ENCODE measurements at places on chromosomes 12 and 14.

DNA sequence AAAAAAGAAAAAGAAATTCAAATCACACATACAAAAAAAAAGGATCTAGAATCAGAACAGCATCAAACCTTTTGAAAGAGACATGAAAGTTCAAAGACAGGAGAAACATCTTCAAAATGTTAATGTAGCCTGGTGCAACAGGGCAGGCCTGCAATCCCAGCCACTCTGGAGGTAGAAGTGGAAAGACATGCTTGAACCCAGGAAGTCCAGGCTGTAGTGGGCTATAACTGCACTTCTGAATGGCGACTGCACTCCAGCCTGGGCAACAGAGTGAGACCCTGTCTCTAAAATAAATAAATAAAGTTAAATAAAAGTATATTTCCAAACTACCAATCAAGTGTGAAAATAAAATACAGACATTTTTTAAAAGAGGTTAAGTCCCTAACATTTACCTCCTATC is 18.7 kb upstream of the AP4S1 start:
- DNase-seq: no peak

DNA sequence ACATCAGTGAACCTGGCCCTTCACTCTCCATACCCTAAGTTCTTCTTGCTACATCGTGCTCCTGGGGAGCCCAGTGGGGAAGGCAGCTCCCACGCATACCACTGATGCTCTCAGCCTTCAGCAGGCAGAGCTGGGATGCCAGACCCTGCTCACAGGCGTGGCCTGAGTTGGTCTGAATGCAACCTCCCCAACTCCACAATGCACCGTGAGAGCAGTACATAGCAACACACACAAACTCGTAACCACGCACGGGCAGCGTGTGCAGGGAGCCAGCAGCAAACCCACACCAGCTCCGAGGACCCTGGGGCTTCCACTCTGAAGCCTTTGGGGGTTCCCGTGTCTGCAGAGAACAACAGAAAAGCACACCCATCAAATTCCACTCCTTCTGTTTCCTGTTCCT is 37.3 kb downstream of the ANO2 start:
- no peak for DNase-seq

- no peak for DNase-seq
Measured at GRCh38 chr12:60176891-60177290, 581.1 kb downstream of the SLC16A7 start.

- no peak for DNase-seq
Measured at GRCh38 chr12:117064596-117064995, 34.6 kb downstream of the TESC start.

- DNase-seq: no peak
Measured at GRCh38 chr12:17470460-17470859, 619.5 kb downstream of the RERGL start.

DNA sequence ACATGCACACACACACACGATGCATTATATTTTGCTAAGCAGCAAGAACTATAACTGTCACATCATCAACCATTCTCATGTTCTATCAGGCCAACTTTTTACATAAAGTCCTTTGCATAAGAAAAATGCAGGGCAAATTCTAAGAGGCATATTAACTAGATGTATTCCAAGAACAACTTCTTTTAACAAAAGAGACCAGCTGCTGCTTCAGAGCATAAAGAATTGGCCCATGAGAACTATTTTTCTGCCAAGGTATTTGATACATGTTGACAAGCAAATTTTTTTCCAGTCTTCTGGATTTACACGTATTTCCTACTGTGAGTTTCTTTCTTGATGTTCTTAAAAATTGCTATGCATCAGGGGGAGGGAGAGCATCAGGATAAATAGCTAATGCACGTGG is 27.2 kb downstream of the GLT8D2 start:
- no peak for DNase-seq

DNA sequence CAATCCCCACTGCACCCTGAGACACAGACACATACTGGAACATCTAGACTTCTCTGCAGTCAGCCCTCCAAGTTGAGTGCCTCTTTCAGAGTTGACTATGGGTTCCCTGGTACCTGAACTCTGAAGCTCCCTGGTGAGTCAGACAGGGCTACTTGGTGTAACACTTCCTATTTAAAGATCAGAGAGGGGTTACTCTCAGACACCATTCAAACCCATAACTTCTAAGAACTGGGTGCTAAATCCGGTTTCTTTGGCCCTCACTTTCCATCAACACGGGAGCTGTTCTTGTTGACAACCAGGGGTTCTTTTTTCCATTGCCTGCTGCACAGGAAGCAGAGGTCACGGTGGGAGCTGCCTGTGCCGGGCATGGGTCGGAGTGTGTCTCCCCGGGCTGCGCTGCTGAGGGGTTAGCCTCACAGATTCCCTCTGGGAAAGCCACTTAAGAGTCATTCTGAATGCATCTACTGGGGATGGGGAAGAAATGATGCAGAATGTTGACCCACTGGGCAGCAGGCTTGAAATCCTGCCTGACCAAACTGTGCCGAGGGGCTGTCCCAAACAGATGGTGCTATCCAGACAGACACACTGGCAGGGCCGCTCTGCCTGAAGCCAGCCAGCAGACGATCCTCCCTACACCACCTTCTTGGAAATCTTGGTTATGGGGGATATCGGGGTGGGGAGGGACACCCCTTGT is 74.1 kb downstream of the PITPNM2 start:
- DNase-seq: no peak

DNA sequence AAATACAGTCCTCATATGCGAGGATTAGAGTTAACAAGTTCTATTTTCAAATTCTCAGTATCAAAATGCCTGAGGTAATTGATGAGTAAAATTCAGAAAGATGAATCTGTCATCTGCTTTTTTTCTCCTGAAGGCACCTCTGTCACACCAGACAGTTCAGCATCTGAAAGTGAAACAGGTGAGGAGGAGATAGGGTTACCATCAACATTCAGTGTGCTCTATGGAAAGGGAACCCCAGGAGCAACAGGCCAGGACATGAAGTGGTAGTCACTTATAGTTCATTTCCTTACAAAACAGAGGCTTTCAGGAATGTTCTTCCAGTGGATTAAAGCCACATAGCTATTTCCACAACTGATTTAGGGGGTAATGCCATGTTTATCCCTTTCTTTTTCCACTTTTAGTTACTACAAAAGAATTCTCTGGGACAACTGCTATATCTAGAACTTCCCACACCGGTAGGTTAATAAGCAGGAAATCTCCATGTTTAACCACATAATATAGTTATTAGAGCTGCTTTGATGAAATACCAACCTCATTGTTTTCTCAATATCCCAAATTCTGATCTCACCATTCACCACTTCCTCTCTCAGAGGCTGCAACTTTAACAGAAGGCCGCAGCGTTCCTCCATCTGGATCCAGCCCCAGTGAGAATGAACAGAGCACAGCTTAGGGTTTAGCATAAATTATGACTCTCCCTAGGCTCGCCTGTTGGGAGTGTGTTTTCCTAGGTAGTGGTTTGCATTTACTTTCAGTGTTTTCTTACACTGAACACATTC is 177.0 kb upstream of the CNTN1 start:
- no peak for DNase-seq

GRCh38 chr14:104926619-104927431 is 2.1 kb downstream of the PLD4 start:
- DNase-seq: no peak

DNA sequence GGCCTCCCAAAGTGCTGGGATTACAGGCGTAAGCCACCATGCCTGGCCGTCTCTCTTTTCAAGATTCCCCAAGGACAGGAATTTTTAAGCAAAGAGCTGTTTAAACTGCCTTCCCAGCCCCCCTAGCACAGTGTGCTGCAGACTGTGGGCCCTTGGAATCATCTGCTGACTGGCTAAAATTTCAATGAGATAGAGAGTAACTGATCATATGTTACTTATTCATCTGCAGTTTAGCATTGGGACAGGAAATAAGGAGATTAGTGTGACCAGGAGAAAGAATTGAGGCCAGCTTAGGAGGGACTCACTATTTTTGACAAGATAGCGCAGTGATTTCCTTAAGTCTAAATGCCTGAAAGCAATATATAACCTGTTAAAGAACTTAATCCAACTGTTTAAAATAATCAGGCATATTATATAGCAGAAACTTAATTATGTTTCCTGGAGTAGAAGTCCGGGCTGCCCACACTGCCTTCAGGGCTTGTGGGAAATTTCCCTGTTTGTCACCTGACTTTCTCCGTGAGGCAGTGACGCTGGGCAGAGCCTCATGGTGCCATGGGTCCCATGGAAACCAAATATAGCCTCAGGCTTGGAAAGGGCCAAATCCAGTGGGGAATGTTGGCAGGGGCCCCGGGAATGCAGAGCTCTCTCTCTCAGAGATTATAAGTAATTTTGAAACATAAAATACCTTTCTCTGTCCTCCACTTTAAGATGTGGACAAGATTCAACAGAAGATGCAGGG is 22.8 kb upstream of the CEBPE start:
- peak; percentile 8 for DNase-seq

DNA sequence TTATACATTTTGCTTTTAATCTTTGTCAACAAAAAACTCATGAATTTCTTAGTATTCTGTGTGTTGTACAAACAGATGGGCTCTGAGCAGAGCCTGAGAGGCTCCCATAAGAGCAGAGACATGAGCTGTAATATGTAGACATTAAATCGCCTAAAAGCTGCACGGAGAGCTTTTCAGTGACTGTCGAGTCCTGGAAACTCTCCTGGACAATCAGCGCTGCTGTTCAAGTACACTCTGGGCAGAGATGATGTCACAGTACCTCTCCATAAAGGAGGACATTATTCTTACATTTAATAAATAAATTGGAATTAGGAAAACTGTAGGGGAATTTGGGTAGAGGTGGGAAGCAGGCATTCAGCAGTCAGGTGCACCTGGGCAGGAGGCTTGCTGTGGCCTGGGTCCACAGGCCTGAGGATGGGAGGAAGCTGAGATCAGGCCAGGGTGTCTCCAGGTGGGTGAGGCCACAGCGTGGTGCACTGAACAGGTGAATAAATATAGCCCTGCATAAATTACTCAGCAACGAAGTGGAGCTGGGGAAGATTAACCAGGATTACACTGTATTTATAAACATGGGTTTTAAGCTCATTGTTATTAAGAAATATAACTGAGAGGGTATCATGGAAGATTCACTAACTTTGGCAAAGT is 13.3 kb upstream of the TCL1A start:
- DNase-seq: peak; percentile 77

DNA sequence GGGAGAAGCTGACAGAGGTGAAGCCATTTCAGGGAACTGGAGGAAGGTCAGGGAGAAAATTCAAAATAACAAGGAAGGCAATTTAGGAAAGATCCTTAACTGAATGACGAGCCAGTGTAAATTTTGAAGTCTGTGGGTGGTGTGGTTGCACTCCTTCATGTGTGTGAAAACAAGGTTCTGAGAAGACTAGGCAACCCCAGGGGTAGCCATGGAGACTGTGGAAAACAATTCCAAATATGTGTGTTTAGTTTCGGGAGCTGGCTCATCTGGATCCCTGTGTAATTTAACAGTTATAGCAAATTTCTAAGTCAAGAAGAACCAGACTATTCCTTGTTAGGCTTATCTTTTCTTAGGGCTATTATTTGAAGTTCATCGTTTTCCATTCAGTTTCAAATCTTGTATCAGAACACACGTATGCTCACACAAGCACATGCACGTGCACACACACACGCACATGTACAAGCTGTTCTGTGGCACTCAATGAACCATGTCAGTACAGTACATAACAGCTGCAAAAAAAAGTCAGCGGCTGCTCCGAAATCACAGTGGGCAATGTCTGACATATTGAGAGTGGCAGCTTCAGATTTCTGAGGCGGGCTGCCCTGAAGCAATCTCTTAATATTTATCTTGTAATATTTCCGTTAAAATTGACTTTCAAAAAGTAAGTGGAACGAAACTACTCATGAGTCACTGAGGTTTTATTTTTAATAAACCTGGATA is 411.2 kb downstream of the AEBP2 start:
- DNase-seq: no peak

DNA sequence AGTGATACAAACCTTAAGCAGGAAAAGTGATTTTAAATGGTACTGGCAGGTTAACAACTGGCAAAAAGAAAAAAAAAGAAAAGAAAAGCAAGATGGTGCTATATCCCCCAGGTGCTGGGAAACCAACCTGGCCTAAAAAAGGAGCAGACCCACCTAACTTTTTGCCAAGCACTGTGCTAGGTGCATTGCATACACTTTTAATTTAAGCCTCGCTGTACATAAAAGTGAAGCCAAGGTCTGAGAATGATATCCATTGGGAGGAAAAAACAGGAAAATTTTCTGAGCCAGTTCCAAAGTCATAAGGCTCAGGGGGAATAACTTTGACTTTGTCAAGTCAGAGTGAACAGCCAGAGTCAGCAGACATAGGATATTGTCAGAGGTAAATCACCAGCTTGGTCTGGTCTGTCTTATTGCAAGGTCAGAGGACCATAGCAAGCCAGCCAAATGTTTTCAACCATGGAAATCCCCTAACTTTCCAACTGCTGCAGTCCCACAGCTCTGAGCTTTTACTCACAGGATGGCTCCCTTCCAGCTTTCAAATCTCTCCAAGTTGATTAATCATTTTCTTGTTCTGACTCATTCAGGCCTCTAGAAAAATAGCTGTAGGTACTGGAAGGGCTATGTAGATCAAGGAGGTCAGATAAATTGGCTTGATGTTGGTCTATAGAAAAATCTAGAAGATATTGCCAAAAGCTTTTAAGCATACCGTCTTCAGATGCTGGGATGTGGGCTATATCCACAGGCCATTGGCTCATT is 412.9 kb downstream of the RAD51B start:
- DNase-seq: peak; percentile 28

- DNase-seq: no peak
Measured at GRCh38 chr14:42931308-42931707, 1324.6 kb downstream of the LRFN5 start.

- DNase-seq: no peak
Measured at GRCh38 chr14:53316504-53316903, 163.4 kb upstream of the DDHD1 start.

GRCh38 chr12:56593909-56594621 is 36.1 kb downstream of the BAZ2A start:
- DNase-seq: peak; percentile 50

DNA sequence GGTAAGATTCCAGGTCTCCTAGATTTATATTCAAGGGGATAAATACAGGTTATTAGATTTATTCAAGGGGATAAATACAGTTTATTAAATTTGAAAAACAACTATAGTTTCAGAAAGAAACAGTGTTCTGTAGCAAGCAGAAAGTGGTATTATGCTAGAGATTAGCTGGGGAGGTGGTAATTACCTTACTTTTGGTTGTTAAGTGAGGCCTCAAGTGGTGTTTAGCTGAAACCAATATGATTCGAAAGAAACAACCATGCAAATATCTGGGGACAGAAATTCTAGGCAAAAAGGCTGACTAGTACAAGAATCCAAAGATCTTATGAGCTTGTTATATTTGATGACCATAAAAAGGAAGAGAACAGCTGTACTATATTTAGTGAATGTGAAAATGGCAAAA is 6.2 kb downstream of the OR4N5 start:
- no peak for DNase-seq

- DNase-seq: peak; percentile 71
Measured at GRCh38 chr12:104490850-104491249, 34.1 kb downstream of the CHST11 start.

DNA sequence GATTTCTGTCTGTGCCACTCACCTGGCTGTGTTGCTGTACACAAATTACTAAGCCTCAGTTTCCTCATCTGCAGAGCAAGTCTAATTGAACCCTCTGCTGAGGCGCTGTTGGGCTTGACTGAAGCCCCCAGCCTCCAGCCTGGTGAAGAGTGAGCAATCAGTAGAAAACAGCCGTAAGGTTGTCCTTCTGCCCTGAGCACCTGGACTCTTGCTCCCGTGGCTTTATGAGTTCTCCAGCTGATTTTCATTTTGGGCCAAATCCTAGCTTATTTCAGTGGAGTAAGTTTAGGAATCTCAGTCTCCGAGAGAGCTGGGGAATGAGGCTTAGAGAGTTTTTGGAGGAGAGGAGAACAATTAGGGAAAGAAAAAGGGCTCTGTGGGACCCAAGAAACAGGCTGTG is 133.9 kb upstream of the EVL start:
- DNase-seq: no peak

GRCh38 chr12:124030008-124030407 is 57.0 kb downstream of the ZNF664 start:
- DNase-seq: no peak
